ENCODE measurements at places on chromosomes 6 and 20.

DNA sequence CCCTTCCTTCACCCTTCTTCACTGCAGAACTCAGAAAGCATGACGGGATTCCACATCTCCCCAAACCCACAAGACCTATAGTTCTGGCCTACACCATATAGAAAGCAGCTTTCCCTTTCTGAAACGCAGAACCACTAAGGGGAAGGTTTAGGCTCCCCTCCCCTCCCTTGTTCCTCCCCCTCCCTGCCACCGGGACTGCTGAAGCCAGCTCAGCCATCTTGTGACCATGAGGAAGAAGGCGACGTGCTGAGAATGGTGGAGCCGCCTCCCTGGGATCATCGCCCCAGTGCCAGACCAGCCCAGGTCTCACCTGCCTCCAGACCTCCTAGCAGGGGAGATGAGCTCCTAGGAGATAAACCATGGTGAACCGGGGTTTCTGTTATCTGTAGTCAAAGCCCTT is 19.6 kb downstream of the SERPINB6 start:
- DNase-seq, result peak; percentile 38

DNA sequence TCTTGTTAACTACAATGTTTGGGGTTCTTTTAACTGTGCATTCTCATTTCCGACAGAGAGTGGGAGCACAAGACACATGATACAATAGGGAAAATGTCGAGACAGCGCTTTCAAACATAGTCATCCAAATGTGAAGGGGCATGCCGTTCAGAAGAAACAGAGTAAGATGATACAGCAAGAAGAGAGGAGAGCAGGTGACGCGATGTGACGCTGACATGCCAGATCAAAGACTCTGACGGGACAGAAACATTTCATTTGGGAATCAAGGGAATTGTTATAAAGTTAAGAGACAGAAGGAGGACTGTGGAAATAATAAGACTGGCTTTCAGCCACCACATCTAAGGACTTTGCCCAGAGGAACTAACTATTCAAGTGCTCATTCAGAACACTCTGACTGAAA is 117.4 kb downstream of the FAXC start:
- no peak for DNase-seq

GRCh38 chr6:84150705-84151104 is 76.7 kb downstream of the CEP162 start:
- no peak for DNase-seq

GRCh38 chr6:37171201-37171969 is 1.4 kb downstream of the PIM1 start:
- DNase-seq, result no peak

GRCh38 chr20:43824309-43825050 is 90.2 kb upstream of the TOX2 start:
- no peak for DNase-seq

DNA sequence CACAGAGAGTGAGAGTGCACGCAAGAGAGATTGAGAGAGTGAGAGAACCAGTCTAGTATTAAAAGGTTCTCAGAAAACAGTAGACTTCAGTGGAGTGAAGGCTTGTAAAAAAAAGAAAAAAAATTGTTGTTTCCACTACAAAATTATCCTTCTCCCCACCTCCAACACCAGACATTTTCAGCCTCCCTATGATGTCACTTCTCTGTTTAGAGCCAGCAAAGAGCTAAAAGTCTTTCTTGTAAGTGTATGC is 77.8 kb downstream of the BACH2 start:
- no peak for DNase-seq

Measured in GDM1 (cell line).